H1 (cell line): ENCODE measurements at places on chromosomes 7 and 10.

- no peak for DNase-seq
Observed at GRCh38 chr7:145817687-145818086, 298.9 kb upstream of the CNTNAP2 start.

DNA sequence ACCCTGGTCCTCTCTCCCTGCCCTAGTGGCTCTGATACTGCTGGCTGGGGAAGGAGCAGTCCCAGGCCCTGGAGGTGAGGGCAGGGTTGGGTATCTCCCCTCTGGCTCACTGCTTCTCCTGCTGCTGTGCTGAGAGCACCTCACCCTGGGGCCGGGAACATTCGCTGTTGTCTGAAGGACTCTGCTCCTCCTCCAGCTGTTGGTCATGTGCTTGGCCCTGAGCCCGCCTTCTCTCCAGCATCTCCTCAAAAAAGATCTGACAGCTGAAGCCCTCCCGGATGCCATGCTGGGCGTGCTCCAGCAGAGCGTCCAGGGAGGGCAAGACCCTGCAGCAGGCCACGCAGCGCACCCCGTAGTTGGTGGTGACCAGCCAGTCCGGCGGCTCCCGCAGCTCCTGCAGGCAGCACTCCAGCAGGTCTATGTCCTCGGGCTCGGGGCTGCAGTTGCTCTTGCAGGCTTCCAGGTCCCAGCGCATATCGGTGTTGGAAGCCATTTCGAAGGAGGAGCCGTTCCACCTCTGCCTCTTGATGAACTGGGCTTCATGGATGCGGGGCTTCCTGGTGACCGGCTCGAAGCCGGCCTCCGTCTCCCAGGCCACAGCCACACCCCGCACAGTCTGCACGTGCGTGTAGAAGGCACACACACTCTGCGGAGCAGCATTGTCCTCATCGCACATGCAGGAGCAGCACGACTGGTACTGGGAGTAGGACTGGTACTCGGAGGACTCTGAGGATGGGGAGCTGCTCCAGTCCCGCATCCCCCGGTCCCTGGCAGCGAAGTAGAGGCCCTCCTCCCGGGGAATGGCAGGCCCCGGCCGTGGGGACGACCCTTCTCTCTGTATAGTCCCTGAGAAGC lies 2.1 kb downstream of the FAM170B start:
- no peak for DNase-seq

GRCh38 chr7:24110056-24110455 lies 173.9 kb upstream of the NPY start:
- no peak for DNase-seq

DNA sequence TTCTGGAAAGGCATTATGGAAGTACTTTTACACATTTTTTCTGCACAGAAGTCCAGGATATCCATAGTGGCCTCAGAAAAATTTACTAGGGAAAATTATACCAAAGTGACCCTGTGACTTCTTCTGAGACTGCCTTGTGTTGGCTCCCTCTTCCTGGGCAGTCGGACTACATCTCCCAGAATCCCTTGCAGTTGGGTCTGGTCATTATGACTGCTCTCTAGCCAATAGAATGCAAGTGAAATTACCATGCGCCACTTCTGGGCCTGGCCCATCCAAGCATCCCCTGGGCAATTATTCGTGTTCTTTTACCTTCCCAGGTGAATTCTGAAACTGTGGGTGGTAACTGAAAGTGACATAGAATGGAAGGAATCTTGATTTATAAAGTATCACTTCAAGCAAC lies 430.9 kb downstream of the ACTR3B start:
- peak; percentile 15 for DNase-seq

- no peak for DNase-seq
Observed at GRCh38 chr7:148615085-148615730, 24.6 kb downstream of the C7orf33 start.

DNA sequence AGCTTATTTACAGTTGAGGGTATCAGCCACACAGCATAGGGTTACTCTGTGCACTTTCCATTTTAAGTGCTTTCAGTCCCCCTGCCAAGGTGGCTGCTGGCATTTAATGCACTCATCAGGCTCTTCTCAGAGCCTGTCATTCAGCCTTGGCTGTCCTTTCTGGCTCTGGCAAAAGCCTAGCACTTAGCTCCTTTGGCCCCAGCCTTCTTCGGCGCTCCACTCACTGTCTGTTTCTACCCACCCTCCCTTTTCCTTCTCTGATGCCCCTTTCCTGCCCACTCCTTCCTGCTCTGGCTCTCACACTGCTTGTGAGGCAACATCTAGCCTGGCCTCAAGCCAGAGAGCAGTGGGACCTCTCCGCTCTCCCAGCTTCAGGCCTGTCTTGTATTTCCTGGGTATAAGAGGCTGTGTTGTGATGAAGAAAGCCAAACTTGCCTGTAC lies 60.2 kb downstream of the WIPF3 start:
- DNase-seq: no peak

- DNase-seq: no peak
Observed at GRCh38 chr10:1411451-1411850, 325.9 kb downstream of the ADARB2 start.

DNA sequence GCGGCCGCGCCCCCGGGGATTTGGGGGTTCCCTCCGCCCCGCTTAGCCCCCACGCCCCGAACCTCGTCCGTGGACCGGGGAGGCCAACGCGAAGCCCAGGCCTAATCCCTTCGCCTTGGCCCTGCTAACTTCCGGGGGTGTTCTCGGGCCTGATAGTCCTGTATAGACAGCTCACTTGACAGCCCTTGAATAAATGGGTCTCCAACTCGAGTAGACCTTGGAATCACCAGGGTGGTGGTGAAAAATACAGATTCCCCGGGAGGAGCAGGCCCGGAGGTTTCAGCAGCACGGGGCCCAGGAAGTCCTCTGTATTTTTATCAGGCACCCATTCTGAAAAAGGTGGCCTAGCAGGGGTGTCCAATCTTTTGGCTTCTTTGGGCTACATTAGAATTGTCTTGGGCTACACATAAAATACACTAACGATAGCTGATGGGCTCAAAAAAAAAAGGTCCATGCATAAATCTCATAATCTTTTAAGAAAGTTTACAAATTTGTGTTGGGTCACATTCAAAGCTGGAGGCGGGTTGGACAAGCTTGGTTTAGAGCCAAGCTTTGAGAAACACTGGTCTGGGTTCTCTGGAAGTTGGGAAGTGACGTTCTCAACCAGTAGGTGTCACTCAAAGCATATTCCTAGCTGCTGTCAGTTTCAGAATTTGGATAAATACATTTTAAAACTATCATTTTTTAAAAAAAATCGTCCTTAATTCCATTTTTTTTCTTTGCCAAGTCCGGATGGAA lies 221.7 kb downstream of the PHTF2 start:
- peak; percentile 54 for DNase-seq

DNA sequence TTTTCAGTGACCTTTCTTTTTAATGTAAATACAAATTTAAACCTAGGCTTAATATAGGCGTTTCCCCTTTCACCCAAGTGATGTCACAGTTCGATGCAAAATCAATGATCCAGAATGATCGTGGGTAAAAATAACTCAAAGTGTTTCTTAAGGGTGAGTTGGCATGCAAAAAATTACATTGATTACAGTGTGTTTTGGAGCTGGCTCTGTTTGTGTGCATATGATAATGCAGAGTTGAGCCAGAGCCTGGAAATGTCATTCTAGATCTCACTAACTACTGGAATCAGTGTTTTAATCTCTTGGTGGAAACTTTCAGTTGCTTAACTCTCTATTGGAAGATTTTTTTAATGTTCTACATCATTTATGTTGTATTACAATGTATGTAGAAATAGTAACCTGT lies 72.5 kb upstream of the MXI1 start:
- no peak for DNase-seq

DNA sequence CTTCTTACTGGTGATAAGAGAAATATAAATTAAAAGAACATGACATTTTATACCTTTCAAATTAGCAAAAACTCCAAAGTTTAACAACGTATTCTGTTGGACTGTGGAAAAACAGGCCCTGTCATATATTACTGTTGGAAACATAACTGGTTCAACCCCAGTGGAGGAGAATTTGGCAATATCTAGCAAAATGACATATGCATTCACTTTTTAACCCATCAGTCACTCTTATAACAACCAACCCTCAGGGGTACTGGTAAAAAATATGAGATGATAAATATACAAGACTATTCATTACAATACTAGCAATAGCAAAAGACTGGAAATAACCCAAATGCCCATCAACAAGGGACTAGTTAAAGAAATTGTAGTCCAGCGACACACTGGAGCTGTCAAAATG lies 22.9 kb upstream of the NEBL start:
- DNase-seq: no peak

DNA sequence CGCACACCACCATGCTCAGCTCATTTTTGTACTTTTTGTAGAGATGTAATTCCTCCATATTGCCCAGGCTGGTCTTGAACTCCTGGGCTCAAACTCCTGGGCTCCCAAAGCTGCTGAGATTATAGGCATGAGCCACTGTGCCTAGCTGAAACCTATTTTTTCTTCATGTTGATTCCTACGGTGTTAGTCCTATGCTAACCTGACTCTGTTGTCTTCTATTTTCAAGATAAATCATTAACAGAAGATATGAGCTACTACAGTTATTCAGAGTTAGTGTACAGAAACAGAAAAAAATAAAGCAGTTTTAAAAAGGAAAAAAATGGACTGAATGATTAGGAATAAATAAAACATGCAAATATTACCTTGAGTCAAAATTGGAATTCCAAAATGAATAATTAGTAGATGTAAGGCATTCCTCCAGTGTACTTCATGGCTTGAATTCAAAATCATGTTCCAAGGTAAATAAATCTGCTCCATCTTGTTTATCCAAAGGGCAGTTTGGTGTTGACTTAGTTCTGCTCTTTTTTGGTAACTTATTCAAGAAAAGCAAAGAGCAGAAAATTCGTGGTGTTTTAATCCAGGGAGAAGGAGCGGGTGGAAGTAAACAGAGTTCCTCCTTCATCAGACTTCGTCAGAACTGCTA lies 185.8 kb downstream of the CACNB2 start:
- DNase-seq: no peak

DNA sequence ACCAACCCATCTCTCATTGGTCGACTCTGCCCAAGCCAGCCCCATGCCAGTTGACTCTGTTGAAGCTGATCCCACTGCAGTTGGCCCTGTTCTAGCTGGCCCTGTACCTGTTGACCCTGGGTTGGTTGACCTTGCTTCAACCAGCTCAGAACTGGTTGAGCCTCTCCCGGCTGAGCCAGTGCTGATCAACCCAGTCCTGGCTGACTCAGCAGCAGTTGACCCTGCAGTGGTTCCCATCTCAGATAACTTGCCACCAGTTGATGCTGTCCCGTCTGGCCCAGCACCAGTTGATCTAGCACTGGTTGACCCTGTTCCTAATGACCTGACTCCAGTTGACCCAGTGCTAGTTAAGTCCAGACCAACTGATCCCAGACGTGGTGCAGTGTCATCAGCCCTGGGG lies 7.4 kb downstream of the PPRC1 start:
- no peak for DNase-seq

DNA sequence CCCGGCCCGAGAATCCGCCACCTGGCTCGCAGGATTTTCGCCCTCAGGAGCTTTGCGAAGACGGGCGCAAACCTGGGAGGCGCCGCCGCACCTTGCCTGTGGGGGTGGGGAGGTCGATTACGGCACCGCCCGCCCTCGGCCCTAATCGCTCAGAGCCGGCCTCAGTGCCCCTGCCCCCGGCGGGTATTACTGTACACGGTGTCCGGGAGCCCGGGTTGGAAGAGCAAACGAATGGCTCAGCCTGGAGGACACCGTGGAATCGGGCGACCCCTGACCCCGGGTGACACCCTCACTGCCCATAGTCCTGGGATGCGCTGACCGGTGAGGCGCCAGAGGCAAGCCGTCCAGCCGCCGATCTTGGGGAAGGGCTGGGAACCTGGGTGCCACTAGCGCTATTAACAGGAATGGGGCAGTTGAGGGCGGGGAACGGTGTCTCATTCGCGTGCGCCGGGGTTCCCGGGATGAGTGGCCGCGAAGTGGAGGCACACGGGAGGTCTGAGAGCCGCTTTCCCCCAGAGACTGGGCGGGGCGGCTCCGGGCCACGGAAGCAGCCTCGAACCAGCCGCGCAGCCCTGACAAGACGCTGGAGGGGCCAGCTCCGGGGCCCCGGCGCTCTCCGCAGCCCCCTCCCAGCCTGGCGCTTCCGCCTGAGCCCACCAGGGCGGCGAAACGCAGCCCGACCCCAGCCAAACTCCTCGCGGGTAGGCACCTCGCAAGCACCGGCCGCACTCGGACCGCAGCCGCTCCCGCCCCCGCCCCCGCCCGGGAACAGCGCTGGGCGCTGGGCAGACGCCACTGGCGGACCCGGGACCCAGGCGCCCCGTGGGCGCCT lies 167.5 kb downstream of the NRF1 start:
- DNase-seq: peak; percentile 67

- DNase-seq: no peak
Observed at GRCh38 chr7:108719631-108720030, 150.0 kb downstream of the DNAJB9 start.

DNA sequence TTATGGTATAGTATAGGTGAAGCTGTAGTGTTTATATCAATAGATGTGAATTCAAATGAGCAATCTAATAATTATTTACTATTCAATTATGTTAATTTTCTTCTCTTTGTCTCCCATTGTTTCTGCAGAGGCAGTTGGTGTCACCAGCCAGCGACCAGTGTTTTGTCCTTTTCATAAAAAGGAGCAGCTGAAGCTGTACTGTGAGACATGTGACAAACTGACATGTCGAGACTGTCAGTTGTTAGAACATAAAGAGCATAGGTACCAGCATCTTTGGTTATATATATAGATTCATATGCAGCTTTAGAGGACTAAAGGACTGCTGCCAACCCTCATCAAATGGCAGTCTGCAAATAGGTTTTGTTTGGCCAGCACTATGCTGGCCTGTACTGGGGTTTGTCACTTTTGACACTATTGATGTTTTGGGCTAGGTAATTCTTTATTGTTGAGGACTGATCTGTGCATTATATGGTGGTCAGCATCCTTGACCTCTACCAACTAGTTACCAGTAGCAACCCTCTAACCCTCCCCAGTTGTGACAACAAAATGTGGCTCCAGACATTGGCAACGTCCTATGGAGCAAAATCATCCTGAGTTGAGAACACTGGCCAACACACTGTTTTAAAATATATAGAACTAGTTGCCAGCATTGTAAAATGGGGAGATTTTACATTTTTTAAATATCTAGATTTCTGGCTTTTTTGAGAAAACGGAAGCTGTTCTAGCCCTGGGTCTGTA lies 59.2 kb downstream of the TRIM24 start:
- no peak for DNase-seq

GRCh38 chr7:24778543-24779282 lies 21.4 kb upstream of the GSDME start:
- no peak for DNase-seq

DNA sequence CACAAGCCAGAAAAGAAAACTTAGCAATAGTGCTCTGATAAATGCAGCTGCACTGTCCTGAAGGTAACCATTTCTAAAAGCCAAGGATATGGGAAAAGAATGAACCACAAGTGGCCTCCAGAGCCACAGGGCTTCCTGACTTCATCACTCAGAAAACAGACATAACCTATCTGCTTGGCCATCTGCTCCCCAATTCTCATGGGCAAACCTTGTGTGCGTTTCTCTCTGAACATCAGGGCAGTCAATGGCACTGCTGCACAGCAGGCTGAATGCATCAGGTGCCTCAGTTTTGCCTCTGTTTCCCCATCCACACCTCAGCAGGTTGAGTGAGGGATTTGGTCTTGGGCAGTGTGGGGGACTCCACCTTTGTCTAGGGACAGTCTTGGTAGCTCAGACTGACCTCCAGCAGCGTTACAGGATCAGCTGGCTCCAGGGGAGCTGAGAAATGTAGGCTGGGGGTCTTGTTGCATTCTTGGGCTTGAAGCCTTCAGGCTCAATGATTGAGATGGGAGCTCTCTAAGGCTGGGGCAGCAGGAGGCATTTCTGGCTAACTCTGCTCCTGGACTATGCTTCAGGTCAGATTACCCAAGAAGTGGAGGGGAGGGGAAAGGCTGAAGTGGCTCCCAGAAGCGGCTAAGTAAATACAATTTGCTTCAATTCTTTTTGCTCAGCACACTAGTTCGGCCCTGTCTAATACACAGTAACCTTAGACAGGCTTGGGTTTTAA lies 23.6 kb upstream of the PDLIM1 start:
- no peak for DNase-seq
